Upper lobe of left lung (tissue), 6 donors: ENCODE measurements at places on chromosomes 1 and 21. TPM values are rescaled to one million over a fixed set of nuclear protein-coding genes. Genes with fewer than 3 reads are reported as not detected.

DNA sequence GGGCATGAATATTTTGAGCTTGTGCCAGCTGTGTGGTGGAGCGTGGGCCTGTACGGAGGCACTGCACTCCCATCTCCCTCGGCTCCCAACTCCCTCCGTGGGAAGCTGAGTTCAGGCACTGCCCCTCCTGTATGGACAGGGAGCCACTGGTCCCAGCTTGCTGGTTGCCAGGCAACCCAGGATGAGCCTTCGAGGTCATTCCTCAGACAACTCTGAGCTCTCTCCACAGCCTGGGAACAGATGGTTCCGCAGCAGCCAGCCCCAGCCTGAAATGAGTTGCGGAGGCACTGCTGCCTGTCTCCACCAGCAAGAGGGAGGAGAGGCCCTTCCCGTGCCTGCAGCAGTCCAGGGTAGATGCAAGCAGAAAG, 58.4 kb upstream of the TENT5B start:
- no peak for DNase-seq

- peak; percentile 68 for DNase-seq
These were observed 88.0 kb upstream of the SLFNL1 start for GRCh38 chr1:41109310-41110197.

GRCh38 chr1:58932859-58933598, 149.2 kb upstream of the JUN start:
- peak; percentile 94 for DNase-seq

DNA sequence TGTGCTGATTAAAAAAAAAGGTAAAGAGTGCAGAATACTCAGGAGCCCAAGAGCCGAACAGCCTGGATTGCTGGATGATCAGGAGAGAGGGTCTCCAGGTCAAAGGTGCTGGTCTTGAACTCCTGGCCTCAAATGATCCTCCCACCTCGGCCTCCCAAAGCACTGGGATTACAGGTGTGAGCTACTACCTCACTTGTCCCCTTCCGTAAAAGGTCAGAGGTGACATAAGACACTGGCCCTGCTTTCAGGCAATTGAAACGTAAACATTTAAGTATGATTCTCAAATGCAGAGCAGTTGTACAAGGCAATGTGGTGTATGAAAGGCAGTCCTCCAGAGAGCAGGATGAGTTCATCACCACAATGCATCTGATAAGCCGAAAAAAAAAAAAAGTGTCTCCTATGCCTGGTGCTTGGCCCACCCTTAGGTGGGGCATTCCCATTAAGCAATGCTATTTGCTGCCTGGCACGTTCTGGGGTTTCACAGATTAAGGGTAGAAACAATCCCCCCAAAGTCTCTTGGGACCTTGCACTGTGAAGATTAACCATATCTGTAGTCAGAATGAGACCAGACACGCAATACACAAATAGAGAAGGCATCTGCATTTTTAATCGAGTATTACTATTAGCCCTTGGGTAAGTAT, 47.7 kb downstream of the PARP1 start:
- no peak for DNase-seq

DNA sequence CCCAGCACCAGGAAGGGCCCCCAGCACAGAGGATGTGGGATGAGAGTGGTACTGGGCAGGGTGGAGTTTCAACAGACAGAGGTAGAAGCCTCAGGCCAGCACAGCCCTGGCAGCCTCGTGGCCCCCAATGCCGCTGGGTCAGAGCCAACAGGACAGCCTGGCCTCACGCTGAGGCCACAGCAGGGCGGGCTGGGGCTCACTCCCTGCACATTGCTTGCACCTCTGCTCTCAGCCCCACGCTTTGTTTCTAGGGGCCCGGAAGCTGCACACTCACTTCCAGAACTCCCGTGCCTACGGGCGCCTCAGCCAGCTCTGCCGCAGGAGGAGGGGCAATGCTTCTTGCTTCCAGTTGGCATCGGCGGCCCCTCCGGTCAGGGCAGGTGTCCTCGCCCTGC, 72.9 kb downstream of the SIK1 start:
- DNase-seq: peak; percentile 75

ZC3H11A gene
- total RNA-seq: 68.4 TPM

FCGR1A gene
- total RNA-seq: 26.8 TPM

NTNG1 gene
- total RNA-seq: 1.5 TPM
